ENCODE measurements at places on chromosomes 5 and 9.

DNA sequence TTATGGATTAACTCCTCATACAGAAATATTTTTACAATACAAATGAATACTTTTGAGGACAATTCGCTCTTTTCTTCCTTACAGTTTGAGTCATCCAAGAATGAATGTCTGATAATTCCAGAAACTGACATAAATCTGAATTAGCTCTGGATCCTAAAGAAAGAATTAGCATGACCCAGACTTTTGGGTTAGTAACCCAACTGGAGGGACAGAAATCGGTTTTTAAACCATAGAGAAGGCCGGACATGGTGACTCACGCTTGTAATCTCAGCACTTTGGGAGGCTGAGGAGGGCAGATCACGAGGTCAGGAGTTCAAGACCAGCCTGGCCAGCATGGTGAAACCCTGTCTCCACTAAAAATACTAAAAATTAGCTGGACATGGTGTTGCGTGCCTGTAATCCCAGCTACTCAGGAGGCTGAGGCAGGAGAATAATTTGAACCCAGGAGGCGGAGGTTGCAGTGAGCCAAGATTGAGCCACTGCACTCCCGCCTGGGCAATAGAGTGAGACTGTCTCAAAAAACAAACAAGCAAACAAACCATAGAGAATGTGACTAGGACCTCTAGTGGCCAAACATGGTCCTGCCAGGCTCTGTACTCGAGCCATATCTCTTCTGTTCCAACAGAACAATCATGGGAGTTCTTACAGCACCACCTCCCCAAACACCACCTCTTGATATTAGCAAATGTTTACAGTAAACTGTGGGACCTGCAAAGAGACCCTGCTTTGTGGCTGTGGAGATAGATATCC is 44.8 kb downstream of the LURAP1L start:
- no peak for DNase-seq

DNA sequence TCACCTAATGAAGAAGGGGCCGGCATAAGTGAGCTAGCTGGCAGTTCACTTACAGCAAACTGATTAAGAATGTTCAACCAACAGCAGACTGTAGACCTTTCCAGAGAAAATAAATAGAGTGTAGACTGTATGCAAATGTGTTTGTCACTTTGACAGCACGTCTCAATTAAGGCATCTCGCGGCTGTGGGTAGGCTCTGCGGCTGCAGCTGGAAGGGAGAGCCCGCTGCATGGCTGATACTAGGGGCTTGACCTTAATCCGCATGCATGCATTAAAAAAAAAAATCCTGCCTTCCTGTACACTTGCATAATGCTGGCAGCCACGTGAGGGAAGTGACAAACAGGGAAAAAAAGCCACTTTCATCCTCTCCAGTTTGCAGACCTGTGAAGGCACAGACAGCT is 82.3 kb downstream of the CRB2 start:
- DNase-seq: no peak

DNA sequence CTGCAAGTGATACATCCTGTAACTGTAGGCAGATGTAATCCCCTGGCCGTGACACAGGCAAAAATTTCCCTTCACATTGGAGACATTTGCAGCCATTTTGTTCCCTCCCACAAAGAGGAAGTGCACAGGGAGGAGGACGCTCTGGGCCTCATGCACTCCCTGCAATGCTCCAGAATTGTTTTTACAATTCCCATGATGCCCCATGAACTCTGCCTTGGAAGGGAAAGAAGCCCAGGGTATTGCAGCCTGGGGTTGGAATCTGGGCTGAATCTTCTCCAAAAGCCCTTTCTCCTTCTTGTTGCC is 491.7 kb downstream of the CCDC171 start:
- DNase-seq: no peak

GRCh38 chr5:58224221-58224620 is 235.7 kb downstream of the PLK2 start:
- DNase-seq: no peak

GRCh38 chr9:99121604-99122003 is 16.7 kb downstream of the TGFBR1 start:
- DNase-seq: no peak

DNA sequence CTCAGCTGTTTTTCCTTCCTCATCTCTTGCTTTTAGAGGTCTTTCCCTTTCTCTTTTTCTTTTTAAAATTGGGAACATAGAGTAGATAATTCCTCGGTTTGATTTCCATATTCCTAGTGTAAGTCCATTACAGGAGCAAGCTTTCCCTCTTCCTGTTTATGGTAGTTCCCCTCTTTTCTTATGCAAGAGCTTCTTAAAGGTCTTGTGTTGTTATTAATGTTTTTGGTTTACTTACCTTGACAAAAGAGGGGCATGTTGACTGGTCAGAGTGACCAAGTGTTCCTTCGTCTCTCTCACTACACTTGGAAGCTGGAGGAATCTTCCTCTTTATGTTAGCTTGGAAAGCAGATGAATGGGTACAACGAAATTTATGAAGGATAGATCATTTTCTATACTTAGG is 8.3 kb downstream of the ATG10 start:
- DNase-seq: no peak

DNA sequence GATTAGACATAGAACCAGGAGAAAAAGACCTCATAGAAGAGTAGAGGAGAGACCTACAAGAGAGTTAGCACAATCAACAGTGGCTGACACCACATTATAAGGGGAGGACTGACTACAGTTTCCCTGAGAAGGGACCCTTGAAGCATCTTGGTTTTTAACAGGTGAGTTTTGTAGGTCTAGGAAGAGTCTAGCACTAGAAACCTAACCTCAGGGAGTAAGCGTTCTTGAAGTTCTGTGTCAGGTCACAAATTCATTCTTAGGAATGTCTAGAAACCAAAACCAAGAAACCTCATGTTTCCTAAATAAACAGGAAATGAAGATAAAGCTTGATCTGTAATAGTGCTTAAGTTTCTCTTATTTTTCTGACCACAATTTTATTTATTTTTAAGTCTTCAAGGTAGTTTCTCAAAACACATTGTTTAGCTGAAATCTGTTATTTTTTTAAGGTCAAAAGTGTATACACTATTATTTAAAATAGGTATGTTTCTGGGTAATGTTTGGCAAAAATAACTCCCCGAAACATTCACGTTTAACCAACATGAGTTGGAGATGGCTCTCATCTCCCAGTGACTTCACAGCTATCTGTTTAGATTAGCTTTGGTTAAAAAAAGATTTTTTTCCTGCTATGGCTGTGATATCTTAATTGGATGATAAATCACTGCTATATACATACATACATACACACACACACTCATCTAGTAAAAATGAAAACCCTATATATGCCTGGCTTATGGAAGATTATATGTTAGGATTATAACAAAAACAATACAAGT is 37.1 kb downstream of the MAP3K1 start:
- DNase-seq: no peak

DNA sequence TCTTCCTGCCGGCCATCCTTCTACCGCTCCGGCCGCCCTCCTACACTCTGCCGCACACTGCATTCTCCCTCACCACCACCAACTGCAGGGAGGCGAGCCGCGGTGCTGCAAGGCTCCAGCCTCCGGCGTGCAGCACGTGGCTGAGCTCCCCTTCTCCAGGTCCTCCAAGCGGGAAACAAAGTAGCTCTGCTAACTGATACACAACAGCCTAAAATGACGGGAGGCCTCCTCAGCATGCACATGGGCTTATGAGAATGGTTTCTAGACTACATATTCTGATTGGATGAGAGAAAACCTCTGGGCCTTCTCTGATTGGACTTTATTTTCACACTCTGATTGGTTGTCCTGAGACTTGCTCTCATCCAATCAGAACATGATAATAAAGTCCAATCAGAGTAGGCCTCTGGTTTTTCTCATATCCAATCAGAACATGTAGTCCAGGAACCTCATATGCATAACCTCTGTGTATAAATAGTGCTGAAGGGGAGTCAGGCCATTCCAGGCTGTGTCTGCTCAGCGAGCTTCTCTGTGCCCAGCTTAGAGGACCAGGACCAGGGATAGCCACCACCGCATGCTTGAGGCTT is 27.0 kb upstream of the ZNF354B start:
- no peak for DNase-seq

- no peak for DNase-seq
Observed at GRCh38 chr5:127985811-127986325, 97.7 kb upstream of the SLC12A2 start.

DNA sequence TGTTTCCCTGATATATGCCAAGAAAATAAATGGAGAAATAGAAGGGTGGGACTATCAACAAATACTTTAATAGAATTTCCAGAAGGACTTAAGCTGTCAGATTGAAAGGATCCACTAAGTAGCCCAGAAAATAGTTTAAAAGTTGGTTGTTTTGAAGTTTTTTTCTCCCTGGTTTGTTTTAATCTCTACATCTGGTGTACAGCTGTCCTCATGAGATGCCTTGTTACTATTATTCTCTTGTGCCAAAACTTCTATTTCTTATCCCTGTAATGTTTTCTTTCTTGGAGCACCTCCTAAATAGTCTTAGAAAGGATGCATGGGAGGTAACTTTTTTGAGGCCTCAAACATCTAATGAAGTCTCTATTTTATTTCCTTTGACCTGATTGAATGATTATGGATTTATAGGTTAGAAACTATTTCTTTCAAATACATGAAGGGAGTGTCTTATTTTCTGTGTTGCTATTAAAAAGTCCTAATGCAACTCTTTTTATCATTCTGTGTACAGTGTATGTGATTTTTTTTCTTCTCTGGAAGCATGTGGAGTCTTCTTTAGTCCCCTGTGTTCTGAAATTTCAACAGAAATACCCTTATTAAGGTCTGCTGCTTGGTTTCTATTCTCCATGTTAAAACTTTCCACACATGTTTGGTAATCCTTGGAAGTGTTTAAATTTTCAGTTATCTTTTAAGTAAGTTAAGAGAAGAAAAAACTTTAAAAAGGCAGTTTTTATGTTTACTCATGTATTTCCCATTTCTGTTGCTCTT is 140.0 kb upstream of the CDKN2B start:
- DNase-seq: no peak

Measured in activated CD8-positive, alpha-beta memory T cell treated with anti-CD3 and anti-CD28 coated beads for 4 hours (primary cell).